ENCODE measurements at places on chromosomes 4 and X.
A peak's percentile ranks its signal among the peaks of the same experiment; 100 is the strongest.

GRCh38 chr4:163816494-163816893 lies 322.0 kb downstream of the TMA16 start:
- DNase-seq: no peak

DNA sequence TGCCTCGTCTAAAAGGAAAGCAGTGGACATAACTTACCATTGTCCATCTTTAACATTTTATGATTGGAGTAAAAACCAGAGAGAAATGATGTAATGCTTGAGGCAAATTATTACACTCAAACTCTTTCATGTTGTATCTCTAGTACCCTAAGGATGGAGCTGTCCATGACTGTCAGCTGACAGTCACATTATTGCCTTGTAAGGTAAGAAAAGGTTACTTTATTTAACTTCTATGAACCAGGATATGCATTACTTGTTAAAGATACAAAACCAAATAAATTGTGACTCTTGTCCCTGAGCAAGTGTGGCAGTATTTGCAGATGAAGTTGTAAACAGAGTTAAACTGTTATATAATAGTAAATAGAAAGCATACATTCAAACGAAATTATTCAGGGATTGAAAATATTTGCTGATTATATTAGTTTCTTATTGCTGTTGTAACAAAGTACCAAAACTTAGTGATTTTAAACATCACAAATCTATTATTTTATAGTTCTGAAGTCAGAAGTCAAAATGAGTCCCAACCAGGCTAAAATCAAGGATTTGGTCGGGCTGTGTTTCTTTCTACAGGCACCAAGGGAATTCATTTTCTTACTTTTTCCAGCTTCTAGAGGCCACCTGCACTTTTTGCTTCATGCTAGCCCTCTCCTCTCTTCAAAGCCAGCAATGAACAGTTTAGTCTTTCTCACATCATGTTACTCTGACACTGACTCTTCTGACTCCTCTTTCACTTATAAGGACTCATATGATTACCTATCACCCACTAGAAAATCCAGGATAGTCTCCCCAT lies 113.8 kb downstream of the CEP44 start:
- no peak for DNase-seq

DNA sequence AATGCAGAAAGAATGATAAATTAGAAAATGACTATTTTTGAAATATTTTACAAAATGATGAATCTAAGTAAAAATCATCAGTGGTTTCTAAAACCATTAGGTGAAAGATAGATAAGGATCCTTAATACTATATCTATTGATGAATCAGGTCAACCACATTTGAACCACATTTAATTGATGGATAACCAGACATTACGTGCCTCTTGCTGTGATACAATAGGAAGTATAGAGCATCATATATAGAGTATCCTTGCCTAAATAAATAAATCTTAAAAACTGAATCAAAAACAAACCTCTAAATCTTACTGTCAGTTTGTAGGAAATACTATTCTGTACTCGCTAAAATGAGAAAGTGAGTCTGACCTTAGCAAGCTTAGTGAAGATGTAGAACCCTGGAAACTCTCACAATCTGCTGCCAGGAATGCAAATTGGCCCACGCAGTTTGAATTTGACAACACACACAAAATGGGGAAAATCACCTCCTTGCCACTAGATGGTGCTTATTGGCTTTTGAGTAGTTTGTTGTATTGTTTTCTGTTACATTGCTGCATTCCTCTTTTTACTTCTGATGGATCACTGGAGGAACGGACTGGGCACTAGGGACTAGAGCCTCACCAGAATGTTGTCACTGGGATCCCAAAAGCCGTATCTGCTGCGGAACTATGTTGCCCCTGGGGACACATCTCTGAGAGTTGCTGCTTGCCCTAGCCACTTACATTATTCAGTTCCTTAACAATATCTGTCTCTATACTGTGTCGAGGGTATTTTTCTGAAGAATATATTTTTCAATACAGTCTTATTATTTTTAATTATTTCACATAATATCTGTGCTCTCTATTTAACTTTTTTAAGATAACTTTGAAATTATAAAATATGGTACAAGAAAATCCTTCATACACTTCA lies 25.4 kb upstream of the SLAIN2 start:
- DNase-seq: peak; percentile 72

GRCh38 chr4:124321364-124321763 lies 391.2 kb downstream of the ANKRD50 start:
- DNase-seq: no peak

- no peak for DNase-seq
Observed at GRCh38 chrX:116284400-116284799, 113.9 kb downstream of the AGTR2 start.

DNA sequence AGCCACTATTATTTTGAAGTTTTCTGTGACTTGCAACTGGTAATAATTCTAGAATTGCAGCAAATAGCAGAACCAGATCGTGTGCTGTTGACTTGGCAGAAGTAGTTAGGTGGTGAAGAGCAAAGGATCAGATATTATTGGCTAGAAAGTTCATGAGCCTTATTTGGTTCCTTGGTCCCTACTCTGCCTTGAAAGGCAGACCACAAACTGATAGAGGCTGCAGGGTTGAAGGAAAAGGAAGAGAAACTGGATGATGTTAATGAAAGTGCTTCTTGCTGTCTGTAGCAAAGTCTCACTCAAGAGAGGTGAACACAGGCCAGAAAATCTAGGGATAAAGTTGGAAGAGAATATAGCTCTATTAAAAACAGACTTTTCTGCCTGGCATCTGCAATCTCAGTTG lies 41.2 kb upstream of the RNF150 start:
- no peak for DNase-seq
